GM20000 (cell line): ENCODE measurements at places on chromosomes 3 and 15.
A peak's percentile ranks its signal among the peaks of the same experiment; 100 is the strongest.

- DNase-seq = no peak
These were observed 230.2 kb downstream of the CPNE4 start for GRCh38 chr3:131804565-131805133.

- no peak for DNase-seq
These were observed 22.3 kb upstream of the EIF1B start for GRCh38 chr3:40287248-40287647.

GRCh38 chr3:48548729-48549705 lies 7.6 kb downstream of the PFKFB4 start:
- peak; percentile 72 for DNase-seq

- no peak for DNase-seq
These were observed 160.6 kb upstream of the IQSEC1 start for GRCh38 chr3:13233487-13234485.

DNA sequence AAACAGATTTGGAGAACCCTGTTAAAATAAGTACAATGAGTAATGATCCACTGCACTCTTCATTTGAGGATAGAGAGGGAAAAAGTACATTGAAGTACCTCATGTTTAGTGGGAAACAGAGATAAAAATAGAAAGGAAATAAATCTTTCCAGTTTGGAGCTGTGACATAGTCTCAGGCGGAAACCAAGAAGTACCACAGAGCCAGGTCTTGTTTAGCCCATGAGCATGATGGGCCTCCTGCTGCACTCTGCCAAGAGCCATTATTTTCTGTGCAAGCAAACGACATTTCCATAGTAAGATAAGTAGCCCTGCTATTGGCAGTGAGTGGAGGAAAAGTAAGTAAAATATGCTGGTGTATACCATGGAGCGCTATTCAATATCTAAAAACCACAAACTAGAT lies 796.1 kb downstream of the TBL1XR1 start:
- DNase-seq = no peak

- no peak for DNase-seq
These were observed 62.7 kb downstream of the ADAMTSL3 start for GRCh38 chr15:83716605-83717004.

GRCh38 chr3:184982076-184982475 lies 170.1 kb downstream of the VPS8 start:
- no peak for DNase-seq

DNA sequence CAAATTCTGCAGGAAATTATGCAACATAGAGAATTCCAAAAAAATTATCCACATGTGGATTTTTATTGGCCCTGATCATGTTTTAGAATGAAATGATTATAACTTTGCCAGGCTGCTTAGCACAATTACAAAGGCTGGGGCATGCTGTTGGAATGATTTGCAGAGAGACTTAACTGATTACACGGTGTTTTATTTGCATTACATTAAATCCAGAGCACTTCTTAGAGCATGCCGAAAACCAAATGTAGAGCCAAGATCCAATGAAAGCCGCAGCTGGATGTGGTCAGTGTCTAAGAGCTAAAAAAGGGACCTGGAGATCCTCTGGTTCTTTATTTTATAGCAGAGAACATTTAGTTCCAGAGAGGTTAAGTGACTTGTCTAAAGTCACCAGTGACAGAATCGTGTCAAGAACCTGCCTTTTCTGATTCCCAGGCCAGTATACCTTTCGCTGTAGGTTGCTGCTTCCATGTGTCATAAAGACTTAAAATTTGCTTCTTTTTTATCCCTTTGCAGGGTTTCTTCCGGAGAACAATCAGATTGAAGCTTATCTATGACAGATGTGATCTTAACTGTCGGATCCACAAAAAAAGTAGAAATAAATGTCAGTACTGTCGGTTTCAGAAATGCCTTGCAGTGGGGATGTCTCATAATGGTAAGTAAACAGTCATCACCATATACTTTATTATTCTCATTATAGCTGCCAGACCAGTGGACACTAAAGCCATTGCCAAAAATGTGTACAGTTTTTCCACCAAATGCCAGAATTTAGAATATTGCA lies 92.0 kb upstream of the TSEN2 start:
- no peak for DNase-seq

GRCh38 chr15:93089727-93090305 lies 805 bp upstream of the RGMA start:
- DNase-seq = no peak

DNA sequence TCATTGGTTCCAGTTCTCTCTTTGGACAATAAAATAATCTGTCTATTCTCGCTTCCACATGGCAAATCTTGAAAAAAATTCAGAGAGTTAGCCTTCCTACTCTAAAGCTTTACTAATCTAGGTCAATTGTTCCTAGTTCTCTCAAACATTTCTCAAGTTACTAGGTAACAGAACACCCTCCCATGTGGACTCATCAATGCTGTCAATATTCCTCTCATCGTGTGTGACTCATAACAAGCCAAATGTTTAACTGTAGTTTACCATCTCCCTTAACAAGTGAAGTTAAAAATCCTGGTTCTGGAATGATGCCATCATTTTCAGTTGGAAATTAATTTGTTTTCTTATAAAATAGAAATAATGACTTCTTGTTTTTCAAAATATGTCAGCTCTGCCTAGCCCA lies 438.6 kb downstream of the ROBO1 start:
- DNase-seq = no peak

DNA sequence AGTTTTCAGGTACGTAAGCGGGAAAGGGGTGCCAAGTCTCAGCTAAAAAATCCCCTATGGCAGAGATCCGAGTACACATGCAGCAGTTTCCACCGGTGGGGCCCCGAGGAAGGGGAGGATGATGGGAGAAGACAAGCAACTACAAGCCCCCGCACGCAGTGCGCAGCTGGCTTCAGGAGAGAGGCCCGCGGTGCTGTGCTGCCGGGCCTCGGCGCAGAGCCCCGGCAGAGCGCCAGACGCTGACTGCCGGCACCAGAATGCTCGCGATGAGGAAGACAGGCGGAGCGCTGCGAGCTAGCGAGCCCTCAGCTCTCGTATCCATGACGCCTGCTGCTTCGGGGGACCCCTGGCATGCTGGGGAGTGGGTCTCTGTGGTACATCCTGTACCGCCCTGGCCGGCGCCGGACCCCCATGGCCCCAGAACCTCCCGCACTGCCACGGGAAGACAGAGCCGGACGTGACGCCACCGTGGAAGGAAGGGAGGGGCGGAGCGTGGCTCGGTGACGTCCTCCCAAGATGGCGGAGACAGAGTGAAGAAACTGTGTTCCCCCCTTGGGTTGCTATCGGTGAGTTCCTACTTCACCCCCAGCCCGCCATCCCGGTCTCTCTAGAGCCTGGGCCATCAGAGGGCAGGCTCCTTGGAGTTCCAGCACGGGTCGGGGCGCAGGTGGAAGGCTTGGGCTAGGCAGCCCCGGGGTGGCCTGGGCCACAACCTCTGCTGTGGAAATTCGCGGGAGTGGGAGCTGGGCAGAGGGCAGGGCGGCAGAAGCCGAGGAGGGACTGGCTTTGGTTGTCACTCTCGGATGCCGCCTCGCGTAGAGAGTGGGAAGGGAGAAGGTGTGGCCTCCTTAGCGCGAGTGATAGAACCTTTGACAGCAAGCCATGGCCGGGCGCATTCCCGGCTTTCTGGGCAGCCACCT lies at the start of gene MYNN:
MYNN (plus strand) TSS at position 500 of the 920 bp plus-strand sequence. CDS start 900 bp downstream, outside the sequence.
- peak; percentile 81 for DNase-seq

DNA sequence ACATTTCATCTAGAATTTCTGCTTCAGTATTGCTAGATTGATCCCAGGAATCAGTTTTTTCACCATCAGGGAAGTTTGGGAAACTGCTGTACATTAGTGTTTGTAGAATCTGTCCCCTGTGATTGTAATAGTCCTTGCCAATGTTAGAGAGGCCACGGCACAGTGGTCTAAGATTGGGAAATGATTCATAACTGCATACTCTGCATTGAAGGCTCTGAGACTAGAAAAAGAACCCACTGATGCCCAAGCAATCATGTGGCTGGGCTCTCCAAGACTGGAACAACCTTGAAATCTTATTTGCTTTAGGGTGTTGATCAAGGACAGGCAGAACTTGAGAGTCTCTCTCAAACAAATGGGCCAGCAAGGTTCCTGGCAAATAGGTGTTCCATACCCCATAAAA lies 245.6 kb upstream of the LRTM1 start:
- no peak for DNase-seq

- DNase-seq = no peak
These were observed 150.9 kb downstream of the FBN1 start for GRCh38 chr15:48494631-48495030.

DNA sequence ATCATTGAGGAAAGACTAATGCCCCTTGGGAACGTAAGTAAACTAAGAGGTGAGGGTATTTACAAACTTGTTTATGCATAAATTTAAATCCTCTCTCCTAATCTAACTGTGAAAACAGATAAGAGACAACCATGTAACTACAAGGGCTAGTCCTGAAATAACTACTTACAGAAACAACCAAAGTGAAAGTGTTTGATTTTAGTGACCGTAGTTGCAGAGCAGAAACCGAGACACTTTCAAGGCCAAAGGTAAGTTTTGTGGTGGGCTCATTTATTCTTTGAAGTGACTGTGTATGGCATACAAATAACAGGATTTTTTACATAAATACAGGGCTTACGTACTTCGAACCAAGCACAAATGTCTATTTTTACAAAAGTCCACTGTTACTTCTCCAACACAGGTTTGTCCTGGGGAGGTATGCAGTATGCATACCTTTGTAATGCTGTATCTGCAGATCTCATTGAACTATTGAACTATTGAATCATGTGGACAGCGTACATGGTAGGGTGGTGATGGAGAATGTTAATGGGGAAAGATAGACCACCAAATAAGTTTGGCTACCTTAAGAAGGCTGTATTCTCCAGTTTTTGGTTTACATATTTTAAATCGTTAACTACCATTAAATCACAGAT lies 99.6 kb upstream of the RBMS3 start:
- no peak for DNase-seq

- no peak for DNase-seq
These were observed 125.6 kb upstream of the MCTP2 start for GRCh38 chr15:94105760-94106159.

GRCh38 chr3:141594357-141594756 lies 107.5 kb downstream of the RASA2 start:
- DNase-seq = no peak

- no peak for DNase-seq
These were observed 344 bp downstream of the LINS1 start for GRCh38 chr15:100601617-100602063.

GRCh38 chr3:62822905-62823304 lies 52.3 kb downstream of the CADPS start:
- no peak for DNase-seq

- no peak for DNase-seq
These were observed 180.5 kb downstream of the FOXB1 start for GRCh38 chr15:60184579-60184978.

GRCh38 chr15:46296797-46297196 lies 662.0 kb downstream of the SQOR start:
- DNase-seq = no peak

- DNase-seq = peak; percentile 51
These were observed 71.5 kb downstream of the SSR3 start for GRCh38 chr3:156483426-156483825.

GRCh38 chr3:170531657-170532335 lies 54.1 kb downstream of the SLC7A14 start:
- DNase-seq = no peak

- DNase-seq = peak; percentile 22
These were observed 738.4 kb upstream of the ALCAM start for GRCh38 chr3:104628185-104628789.

GRCh38 chr3:31067004-31067403 lies 172.5 kb upstream of the GADL1 start:
- DNase-seq = no peak

DNA sequence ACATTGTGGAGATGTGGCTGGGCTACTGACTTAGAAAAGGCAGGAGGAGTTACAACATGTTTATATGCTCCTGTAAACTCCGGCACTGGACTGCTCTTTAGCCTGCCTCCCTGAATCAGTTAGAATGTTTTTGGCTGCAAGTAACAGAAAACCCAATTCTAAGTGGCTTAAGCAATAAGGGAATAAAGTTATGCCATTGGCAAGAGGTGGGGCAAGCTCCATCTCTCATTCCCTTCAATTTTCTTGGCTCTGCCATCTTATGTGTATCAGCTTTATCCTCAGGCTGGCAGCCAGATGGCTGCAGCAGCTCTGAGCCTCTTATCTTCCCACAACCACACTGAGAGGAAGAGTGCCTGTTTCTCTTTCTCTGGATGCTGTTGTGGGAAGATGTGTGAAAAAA lies 22.4 kb upstream of the MEIS2 start:
- no peak for DNase-seq

DNA sequence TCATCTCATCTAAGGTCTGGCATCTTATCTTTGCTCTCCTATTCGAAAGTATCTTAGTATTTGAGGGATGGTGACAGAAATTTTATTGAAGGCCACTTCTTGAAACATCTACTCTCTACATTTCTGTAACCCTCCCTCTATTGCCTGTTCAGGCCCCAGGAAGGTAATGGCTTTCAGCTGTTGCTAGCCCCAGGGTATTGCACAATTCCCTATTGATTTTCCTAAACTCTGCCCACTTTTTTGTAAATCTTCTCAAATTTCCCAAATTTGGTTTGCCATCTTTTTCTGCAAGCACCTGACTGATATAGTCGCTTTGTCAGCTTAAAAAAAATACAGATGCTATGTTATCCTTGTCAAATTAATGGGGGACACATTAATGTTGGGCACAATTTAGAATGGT lies 242.1 kb downstream of the RAP2B start:
- DNase-seq = no peak

- DNase-seq = no peak
These were observed 4.8 kb downstream of the LYSMD2 start for GRCh38 chr15:51732646-51733045.

DNA sequence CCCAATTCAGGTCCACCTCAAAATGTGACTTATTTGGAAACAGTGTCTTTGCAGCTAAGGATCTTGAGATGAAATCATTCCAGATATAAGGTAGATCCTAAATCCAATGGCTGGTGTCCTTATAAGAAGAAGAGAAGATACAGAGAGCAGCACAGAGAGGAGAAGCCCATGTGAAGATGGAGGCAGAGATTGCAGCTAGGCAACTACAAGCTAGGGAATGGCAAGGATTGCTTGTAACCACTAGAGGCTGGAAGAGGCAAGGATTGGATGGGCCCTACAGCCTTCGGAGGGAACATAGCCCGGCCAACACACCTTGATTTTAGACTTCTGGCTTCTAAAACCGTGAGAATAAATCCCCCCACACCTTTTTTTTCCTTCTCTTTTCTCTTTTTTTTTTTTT lies 38.5 kb downstream of the SYN2 start:
- DNase-seq = no peak

- peak; percentile 16 for DNase-seq
These were observed 1.7 kb downstream of the P2RY13 start for GRCh38 chr3:151327571-151328198.

- no peak for DNase-seq
These were observed 21.3 kb upstream of the SCN10A start for GRCh38 chr3:38837358-38837757.

GRCh38 chr15:100765467-100766241 lies 114.0 kb upstream of the ALDH1A3 start:
- DNase-seq = peak; percentile 5

GRCh38 chr3:146781059-146781458 lies 175.9 kb upstream of the PLSCR5 start:
- no peak for DNase-seq
